ENCODE measurements at places on chromosomes 16 and 17.

DNA sequence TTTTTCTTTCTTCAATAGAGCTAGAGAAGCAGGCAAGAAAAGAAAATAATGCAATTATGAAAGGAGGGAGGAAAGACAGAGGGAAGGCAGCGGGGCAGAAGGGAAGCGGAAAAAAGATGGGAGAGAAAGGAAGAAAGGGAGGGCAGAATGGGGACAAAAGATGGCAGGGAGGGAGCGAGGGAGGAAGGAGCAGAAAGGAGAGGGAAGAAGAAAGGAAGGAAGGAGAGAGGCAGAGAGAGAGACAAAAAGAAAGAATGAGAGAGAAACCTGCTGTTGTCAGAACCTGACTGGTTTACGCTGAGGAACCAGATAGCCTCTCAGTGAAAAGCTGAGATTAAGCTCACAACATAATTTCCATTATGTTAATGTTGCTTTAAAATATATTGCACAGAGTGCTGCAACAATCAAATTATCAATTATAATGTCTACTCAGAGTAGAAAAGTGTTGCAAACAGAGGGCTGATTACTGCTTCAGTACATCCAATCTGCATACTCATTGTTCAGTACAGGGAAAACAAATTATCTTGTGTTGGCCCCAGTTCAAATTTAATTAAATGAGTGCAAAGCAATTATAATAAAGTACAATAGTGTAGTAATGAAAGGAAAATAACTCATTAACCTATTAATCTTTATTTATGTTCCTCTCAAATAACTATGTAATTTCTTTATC is 32.0 kb upstream of the TOX3 start:
- DNase-seq: no peak

- DNase-seq: peak; percentile 35
Observed at GRCh38 chr16:88705801-88706228, 393 bp downstream of the RNF166 start.

- DNase-seq: no peak
Observed at GRCh38 chr17:51617986-51618385, 357.6 kb downstream of the UTP18 start.

DNA sequence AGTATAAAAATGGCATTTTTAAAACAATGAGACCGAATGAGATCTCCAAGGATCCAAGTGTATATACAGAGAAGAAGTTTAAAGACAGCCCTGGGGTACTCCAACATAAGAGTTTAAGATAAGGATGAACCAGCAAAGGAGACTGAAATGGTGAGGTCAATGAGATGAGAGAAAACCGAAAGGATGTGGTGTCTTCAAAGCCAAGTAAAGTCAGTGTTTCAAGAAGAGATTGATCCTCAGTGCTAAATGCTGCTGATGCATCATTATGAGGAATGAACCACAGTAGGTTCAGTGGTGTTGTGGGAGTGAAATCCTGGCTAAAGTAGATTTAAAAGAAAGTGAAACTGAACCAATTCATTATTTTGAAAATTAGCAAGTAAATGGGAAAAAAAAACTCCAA is 38.1 kb upstream of the NLK start:
- no peak for DNase-seq

DNA sequence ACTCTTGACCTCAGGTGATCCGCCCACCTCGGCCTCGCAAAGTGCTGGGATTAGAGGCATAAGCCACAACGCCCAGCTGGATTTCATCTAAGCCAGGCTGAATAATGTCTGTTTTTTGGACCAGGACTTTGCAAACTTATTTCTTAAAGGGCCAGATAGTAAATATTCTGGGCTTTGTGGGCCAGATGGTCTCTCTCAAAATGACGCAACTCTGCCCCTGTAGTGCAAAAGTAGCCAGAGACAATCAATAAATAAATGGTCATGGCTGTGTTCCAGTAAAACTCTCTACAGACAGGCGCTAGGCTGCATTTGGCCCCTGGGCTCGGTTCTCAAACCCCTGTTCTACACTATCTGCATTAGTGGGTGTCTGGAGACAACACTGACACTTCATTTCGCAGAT is 121.9 kb upstream of the CDH13 start:
- no peak for DNase-seq

DNA sequence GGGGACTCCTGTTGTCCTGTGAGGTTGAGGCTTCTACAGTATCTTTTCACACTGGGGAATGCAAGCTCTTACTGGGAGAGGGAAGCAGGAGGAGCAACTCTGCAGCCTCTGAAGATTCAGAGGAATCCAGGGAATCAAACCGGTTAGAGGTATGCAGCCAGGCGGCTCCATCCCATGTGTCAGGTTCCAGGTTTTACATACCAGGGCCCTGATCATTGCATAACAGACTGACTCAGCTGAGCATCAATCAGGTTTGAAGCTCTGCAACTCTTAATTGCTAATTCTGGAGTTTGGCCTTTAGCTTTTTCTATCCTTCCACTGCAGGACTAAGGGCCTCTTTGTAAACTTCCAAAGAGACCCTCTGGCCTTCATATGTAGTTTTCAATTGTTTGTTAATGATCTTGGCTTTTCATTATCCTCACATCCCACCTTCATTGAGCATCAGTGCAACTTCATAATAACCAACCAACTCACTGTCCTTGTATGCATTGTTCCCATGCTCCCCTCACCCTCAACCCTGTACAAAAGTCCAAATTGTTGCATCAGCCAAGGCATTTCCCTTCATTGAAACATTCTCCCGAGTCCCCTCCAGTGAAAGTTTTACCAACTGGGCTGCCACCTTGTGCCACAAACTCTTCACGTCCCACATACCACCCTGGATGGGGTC is 59.7 kb upstream of the DHX40 start:
- DNase-seq: no peak

DNA sequence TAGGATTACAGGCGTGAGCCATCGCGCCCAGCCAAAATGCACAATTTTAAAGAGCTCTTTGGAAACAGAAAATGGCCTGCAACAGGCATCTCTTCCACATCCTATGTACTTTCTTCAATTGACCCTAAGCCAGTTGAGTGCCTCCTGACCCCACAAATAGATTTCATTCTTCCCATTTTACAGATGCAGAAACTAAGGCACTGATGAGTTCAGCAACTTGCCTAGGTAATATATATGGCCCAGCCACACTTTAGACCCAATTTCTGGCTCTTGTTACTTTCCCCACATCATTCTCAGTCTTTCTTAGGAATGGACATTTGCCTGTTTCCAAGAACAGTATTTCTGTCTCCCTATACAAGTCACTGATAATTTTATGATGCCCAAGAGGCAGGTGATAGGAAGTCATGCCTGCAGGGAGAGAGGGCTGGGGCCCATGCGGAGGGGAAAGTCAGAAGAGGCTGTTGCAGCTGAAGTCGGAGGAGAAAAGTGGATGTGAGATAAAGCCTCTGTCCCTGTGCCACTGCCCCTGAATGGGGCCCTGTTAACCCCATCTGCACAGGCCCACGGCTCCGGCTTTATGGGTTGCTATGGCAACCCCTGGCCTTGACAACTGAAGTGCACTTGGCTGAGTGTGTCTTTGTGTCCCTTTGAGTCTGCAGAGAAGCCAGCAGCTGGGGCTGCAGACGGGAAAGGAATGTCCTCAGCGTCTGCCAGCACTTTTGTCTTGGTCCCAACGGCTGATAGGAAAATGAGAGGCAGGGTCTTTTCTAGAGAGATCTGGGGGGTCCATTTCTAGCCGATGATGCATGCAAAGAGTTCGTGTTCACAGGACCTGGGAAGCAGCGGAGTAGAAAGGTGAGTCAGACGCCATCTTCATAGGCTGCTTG is 45.9 kb downstream of the ABAT start:
- no peak for DNase-seq

DNA sequence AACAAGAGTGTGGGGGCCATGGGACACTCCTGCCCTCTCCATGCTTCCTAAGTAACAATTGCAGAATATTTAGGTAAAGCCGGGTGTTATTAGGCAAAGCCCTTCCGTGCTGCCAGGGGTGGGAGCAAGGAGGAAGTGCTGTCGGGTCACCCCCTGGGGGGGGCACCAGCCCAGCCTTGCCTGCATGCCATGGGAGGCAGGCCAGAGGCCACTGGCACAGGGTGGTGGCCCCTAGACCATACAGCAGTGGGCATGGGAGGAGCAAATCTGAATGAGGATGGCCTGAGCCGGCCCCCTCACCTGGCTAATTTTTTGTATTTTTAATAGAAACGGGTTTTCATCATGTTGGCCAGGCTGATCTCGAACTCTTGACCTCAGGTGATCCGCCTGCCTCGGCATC is 355.7 kb upstream of the CDH8 start:
- DNase-seq: no peak

- peak; percentile 85 for DNase-seq
Observed at GRCh38 chr17:50139950-50140885, 10.3 kb upstream of the SAMD14 start.

GRCh38 chr17:49823614-49824013 is 24.3 kb downstream of the TAC4 start:
- no peak for DNase-seq

GRCh38 chr16:68902003-68902968 is 59.0 kb downstream of the TANGO6 start:
- no peak for DNase-seq

GRCh38 chr17:13542636-13543035 is 59.1 kb downstream of the HS3ST3A1 start:
- no peak for DNase-seq

DNA sequence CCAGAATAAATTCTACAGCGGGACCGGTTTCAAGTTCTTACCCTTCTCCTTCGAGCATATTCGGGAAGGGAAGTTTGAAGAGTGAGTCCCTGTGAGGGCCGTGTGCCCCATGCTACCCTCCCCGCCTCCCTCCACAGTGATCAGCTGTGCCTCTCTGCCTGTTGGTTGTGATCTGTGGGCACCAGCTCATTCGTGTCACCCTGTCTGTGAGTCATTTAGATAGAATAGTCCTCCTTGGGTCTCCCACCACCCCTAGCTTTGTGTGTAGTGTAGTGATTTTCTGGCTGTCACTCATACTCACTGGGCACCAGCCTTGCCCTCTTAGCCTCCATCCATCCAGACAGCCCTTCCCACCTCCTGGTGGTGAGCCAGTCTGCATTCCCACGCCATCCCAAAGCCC is 15.0 kb upstream of the NAGLU start:
- DNase-seq: no peak

DNA sequence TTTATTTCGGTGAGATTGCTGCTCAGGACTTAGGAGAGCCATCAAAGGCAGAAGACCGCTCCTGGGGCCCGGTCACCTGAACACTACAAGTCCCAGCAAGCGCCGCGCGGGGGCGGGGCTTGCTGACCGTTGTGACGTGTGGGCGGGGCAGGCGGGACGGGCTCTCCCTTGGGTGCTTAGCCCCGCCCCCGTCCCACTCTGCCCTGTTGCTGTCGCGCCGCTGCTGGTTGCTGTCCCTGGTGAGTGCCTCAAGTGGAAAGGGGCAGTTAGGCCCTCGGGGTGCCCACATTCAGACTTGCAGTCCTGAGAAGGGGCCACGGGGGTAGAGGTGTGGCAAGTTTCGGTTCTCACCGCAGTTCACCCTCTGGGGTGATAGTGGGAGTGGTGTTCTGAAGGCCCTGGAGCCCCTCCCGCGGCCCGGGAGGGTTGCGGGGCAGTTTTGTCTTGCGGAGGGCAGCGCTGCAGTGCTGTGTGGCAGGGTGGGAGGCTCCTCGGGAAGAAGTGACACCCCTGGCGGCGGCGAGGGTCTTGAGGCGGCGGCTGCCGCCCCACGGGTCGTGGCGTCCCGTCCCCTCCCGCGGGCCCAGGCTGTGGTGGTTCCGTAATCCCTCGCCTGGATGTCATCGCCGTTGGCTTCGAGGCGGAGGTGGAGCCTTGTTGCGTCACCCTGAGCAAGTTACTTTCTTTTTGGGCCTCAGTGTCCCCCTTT is at the start of gene CALCOCO2:
CALCOCO2 (plus strand) TSS at position 196 of the 709 bp plus-strand sequence. CDS start 10,673 bp downstream, outside the sequence.
- DNase-seq: peak; percentile 93

DNA sequence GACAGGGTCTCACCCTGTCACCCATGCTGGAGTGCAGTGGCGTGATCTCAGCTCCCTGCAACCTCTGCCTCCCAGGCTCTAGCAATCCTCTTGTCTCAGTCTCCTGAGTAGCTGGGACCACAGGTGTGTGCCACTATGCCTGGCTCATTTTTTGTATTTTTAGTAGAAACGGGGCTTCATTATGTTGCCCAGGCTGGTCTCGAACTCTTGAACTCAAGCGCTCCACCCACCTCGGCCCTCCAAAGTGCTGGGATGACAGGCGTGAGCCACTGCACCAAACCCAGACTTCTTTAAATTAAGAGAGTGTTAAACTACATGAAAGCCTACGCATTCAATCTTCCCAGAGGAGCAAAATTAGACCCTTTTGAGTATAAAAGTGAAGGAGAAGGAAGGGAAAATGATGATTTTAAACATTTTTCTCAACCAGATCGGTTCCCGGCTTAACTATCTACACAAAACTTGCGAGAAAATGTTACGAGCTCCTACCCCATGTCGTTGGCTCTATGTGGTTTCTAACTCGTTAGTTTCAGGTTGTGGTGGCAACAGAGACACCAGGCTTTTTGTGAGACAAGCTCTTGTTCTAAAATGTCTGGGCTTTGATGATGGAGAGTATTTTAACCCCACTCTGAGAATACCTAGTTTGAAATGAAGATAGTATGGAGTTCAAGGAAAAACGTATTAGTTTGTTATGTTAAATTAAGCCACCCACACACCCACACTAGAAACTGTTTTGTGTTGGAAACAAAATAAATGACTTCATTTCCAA is 26.3 kb downstream of the STAT5B start:
- peak; percentile 31 for DNase-seq

DNA sequence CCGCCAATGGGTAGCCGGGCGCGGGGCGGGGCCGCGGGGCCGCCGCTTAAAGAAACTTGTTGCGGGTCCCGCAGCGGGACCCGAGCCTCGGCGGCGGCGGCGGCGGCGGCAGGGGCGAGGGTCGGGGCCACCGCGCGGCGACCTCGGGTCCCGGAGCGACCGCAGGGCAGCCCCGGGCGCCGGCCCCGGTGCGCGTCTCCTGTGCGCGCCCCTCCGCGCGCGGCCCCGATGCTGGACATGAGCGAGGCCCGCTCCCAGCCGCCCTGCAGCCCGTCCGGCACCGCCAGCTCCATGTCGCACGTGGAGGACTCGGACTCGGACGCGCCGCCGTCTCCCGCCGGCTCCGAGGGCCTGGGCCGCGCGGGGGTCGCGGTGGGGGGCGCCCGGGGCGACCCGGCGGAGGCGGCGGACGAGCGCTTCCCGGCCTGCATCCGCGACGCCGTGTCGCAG is at the start of gene SOX8:
SOX8 (plus strand) TSS at position 76 of the 450 bp plus-strand sequence; CDS start at position 229, 153 bp downstream.
- no peak for DNase-seq

DNA sequence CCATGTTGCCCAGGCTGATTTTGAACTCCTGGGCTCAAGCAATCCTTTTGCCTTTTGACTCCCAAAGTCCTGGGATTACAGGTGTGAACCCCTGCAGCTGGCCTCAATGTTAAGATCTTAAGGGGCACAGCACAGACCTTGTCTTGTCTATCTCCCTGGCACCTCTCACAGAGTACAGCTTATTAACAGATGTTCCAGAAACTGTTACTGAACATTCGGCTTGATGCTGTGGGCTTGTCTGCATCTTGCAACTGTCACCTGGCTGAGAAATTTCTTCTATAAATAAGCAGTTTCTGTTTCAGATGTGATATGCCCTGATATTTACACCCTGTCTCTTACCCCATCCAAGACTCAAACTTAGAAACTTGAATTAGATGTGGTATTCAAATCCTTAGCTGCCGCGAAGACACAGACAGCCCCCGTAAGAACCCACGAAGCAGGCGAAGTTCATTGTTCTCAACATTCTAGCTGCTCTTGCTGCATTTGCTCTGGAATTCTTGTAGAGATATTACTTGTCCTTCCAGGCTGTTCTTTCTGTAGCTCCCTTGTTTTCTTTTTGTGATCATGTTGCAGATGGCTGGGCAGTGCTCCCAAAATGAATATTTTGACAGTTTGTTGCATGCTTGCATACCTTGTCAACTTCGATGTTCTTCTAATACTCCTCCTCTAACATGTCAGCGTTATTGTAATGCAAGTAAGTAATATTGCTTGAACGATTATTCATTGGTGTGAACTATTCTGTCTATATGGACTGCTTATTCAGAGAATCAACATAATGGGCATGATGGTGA is at the start of gene TNFRSF17:
TNFRSF17 (plus strand) TSS at position 450 of the 791 bp plus-strand sequence; CDS start at position 565, 115 bp downstream.
- no peak for DNase-seq

Data from stimulated activated CD4-positive, alpha-beta T cell treated with anti-CD3 and anti-CD28 coated beads, Interleukin-2, amount 100 ng/mL, for 24 hours (primary cell).